Omental fat pad (tissue), 4 donors: ENCODE measurements at places on chromosomes 7 and 10. TPM values are rescaled to one million over a fixed set of nuclear protein-coding genes. Genes with fewer than 3 reads are reported as not detected.

ODAD2 gene
- 0.31 TPM for total RNA-seq

CDNF gene
- 2.4 TPM for total RNA-seq

GRM3 gene
- not detected for total RNA-seq

ASZ1 gene
- not detected for total RNA-seq

ATOH7 gene
- total RNA-seq = not detected

MIOS gene
- 61.7 TPM for total RNA-seq

HOXA3 gene
- total RNA-seq = 11.0 TPM

CPN1 gene
- total RNA-seq = not detected

CPA4 gene
- total RNA-seq = 4.1 TPM

LGI1 gene
- total RNA-seq = not detected

AKR1C4 gene
- not detected for total RNA-seq

ZPBP gene
- not detected for total RNA-seq

GPC2 gene
- total RNA-seq = 0.48 TPM

ZNF239 gene
- 1.3 TPM for total RNA-seq

HOXA2 gene
- 1.5 TPM for total RNA-seq

SVOPL gene
- total RNA-seq = not detected

WEE2 gene
- not detected for total RNA-seq

ITPRID1 gene
- not detected for total RNA-seq

IDI2 gene
- not detected for total RNA-seq

PDLIM1 gene
- 175 TPM for total RNA-seq

SUGCT gene
- total RNA-seq = 3.6 TPM

RPEL1 gene
- not detected for total RNA-seq
